ENCODE measurements at places on chromosomes 6 and 20.

- peak; percentile 73 for DNase-seq
Measured at GRCh38 chr6:53492860-53493634, 51.9 kb downstream of the GCLC start.

DNA sequence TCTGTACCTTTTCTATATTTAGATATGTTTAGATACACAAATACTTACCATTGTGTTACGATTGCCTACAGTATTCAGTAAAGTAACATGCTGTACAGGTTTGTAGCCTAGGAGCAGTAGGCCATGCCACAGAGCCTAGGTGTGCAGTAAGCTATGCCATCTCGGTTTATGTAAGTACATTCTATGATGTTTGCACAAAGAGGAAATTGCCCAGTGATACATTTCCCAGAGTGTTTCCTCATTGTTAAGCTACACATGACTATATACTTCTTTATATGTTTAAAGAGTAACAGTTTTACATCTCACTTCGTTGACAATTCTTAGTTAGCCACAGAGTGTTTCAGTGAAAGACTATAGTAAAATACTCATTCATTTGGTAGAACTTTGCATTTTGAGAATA, 51.5 kb downstream of the SLC35F1 start:
- DNase-seq = no peak

DNA sequence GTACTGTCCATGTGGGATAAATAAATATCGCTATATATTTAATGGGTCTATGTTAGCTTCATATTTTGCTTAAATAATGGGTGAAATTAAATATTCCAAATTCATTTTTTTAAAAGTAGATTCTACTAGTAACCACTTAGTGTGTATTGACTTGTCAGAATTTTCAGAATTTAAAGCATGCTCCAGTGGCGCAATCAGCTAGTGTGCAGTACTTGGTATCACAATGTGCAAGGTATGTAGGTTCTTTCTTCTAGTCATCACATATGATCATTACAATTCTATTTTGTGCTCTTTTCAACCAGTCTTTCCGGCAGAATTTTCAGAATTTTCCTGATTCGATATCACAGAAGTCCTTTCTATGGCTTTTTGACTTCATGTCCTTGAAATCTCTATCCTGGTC, 32.6 kb downstream of the PDE7B start:
- no peak for DNase-seq

DNA sequence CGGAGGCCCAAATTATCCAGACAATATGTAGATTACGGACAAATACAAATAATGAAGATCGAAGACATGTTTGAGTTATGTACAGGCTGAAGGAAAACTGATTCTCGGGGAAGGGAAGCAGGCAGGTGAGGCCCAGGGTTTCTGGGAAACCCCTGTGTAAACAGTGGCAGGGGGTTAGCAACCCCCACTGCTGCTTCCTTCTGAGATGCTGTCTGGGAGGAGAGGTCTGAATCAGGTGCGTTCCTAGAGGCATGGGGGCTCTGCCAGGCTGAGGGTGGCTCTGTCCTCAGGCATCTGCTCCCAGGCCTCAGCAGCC, 7.2 kb upstream of the MDGA1 start:
- no peak for DNase-seq

GRCh38 chr6:148471624-148472159, 129.1 kb downstream of the SASH1 start:
- DNase-seq = no peak

DNA sequence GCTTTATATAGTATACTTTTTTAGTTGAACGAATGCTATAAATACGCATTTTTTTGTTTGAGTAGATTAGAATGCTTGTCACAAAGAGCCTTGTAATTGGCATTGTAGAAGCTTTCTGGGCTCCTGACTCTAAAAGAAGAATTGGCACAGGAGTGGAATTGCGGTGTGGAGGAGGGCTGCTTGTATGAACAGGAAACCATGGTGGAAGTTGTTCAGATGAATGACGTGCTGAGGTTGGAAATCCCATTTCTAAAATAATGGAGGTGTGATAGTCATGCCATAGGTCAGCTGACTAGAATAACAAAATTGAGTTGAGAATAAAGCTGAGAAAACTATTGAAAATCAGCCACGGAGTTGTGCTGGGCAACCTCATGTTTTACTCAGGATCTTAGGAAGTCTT, 174.9 kb downstream of the QKI start:
- no peak for DNase-seq

DNA sequence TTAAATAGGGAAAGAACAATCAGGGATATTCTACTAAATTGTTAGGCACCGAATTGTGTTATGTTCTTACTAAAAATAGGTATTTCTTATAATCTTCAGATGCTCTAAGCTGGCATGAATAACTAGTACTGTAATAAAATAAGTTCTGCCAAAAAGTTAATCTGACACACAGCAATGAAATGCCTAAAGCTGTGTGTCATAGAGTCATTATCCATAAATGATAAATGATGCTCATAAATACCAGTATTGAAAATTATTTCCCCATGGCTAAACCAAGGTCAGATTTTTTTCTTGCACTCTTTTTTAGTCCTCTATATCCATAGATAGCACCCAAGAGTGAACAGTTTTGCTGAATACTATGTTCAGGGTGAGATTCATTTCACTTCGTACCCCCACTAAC, 11.7 kb upstream of the PRIM2 start:
- DNase-seq = no peak

DNA sequence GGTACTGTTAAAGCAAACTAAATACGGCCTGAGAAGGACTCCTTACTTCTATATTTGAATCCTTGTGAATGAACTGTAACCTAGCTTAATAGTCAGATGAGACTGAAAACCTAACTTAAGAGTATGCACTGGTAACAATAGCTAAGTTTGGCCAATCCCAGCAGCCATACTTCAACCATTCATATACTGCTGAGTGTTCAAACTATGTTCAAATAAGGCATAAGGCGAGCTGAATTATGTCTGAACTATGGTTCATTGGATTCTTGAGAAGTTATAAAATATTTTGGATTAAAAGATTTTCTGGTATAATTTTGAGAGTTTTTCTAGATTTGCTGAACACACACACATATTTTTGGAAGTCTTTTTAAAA, 2.2 kb downstream of the SMPDL3A start:
- DNase-seq = peak; percentile 2

- no peak for DNase-seq
Measured at GRCh38 chr20:23241416-23241815, 109.2 kb upstream of the NXT1 start.

- DNase-seq = peak; percentile 27
Measured at GRCh38 chr6:126657561-126658175, 317.8 kb downstream of the CENPW start.

GRCh38 chr6:121491576-121491975, 56.1 kb downstream of the GJA1 start:
- DNase-seq = no peak

DNA sequence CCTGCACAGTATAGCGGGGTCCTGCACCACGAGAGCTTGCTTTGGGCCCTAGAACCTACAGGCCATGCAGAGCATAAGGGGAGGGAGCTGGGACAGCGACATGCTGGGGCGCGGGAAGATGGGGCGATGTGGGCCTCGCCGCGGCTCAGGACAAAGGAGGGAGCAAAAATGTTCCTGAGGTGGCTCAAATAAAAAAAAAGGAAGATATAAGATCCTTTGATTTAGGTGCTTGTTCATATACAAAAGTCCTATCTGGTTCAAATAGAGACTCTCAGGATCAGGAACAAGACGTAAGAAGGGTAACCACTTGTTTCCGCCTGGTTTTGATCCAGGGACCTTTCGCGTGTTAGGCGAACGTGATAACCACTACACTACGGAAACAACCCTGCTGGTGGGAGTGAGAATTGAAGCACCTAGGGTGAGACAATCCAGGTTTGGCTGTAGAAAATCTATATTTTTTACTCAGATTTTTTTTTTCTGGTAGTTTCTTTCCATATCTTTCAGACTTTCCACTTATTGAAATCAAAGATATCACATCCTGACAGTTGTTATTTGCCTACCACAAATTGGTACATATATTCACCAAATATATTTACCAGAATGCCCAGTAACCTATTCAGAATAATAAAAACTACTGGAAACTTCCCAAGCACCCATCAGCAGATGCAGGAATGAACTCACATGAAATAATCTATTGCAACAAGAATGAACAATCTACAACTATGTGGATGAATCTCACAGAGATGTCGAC, 177.9 kb upstream of the ZNF184 start:
- DNase-seq = peak; percentile 80
